Stimulated activated CD8-positive, alpha-beta memory T cell treated with anti-CD3 and anti-CD28 coated beads, Interleukin-2, amount 100 ng/mL, for 48 hours (primary cell): ENCODE measurements at places on chromosomes 5 and 9.

DNA sequence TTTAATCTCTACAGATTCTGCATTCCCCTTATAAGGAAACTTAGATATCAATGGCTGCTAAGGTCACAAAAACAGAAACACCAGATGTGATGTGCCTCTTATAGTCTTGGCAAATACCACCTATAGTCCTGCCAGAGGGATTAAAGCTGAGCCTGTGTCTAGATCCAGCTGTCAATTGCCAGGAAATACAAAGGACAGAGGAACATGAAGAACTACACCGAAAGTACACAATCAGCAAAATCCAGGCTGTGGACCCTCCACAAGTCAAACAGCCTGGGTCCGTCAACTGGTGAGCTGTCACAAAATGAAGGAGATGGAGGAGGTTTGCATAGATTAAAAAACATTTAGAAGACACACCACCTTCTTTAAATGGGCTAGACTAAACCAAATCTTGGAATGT is 85.4 kb downstream of the KLF4 start:
- DNase-seq = no peak

DNA sequence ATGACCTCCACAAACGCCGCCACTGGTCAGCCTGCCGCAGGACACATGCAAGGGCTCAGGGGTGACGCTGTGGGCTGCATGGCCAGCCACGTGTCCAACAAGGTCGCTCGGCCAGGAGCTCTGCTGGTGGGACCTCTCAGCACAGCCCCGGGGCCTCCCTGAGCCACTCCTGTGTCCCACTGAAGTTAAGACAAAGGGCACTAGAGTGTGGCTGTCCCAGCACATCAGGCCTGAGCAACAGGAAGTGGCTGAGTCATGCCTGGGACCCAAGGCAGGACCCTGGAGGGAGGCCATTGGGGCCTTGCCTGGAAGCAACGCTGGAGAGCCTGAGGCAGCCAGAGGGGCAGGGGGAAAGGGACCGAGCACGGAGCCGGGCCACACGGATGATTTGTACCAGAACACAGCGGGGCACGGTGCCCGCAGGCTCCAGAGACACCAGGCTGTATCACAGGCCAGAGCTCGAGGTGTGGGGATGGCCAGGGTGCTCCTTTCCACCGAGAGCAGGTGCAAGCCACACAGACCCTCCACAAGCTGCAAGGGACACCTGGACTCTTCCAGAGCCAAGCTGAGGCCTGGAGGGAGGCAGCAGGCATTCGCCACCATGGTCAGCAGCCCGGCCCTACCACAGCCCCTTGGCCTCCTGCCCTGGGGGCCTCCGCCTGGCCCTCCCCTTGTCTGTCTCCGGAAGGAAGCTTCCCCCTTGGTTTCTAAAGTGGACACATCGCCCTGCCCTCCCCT is 6.5 kb upstream of the TMEM210 start:
- no peak for DNase-seq

DNA sequence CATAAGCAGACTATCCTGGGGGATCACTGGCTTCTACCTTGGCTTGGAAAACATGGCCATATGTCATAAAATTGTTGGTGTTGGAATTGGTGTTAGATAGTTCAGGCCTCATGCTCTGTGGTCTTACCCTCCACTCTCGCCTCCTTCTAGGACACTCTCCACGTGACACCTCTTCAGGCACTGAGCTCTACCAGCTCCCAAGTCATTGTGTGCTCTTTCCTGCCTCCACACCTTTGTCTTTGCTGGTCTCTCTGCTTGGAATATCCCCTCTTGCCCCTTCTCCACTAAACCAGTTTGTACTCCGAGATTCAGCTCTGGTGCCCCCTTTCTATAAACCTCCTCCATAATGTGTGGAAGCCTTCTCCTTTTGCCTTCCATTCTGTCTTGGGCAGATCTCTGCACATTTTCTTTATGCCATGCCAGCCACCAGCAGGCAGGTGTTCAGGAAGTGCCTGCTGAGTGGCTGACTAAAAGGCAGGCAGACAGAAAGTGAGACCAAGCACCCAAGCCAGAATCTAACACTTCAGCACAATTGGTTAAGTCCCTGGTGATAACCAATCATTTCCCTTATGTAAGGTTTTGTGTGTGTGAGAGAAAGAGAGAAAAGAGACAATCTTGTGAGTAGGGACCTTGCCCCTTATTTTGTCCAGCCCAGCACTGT is 37.7 kb downstream of the SAR1B start:
- DNase-seq = no peak

- no peak for DNase-seq
Measured at GRCh38 chr5:124301850-124302249, 444.6 kb downstream of the ZNF608 start.

DNA sequence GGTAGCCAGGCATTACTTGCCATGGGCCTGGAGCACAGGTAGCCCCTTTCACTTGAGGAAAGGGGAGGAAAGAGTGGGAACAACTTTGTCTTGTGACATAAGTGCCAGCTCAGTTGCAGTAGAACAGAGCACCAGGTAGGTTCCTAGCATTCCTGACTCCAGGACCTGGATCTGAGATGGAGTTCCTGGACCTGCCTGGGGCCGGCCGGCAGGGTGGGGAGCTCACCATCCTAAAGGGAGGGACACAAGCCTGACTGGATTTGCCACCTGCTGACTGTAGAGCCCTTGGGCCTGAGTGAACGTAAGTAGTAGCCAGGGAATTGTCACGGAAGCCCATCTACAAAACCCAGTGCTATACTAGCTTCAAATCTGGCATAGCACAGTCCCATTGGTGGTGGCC is 653.3 kb upstream of the CDH6 start:
- DNase-seq = no peak

- DNase-seq = no peak
Measured at GRCh38 chr5:110361471-110361870, 365.0 kb downstream of the TMEM232 start.
